ENCODE measurements at places on chromosomes 4 and X.
A peak's percentile ranks its signal among the peaks of the same experiment; 100 is the strongest.

GRCh38 chr4:134499074-134499473, 297.5 kb upstream of the PABPC4L start:
- no peak for DNase-seq

DNA sequence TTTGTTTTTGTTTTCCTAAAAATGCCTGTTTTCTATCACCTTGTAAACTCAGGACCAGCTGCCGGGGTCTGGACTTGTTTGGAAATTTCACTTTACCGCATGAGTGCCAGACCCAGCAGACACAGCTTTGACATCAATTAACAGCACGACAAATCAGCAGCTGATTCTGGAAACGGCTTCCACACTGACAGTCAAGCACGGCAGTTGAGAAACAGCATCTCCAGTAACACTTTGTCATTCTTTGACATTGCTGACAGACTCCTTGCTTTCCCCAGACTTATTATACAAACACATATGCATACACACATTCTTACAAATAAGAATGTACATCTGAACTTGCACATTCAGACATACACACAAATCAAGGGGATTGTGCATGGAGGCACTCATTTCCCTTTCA, 1017.6 kb upstream of the HS3ST1 start:
- DNase-seq: no peak

- DNase-seq: no peak
These were observed 170.0 kb downstream of the RELL1 start for GRCh38 chr4:37516057-37516775.

- no peak for DNase-seq
These were observed 169.0 kb downstream of the ZNF330 start for GRCh38 chr4:141389649-141390048.

- no peak for DNase-seq
These were observed 13.0 kb upstream of the RHOXF2 start for GRCh38 chrX:120145295-120145925.

DNA sequence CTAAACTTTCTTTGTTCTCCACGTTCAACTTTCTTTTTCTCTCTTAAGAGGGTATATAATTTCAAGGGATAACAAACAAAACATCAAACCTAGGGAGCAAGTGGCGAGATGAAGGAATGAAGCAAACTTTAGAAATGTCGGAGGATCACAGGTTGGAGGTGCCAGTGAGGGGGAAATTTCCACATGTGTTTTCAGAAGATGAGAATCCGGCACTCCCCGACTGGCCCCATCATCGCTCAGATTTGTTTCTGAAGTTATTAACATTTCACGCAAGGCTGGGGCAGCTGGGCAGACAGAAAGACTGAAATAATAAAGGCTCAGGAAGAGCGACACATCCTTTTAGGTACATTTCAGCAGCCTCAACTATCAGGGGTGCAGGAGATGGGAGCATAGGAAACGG, 134.9 kb downstream of the SMIM20 start:
- DNase-seq: no peak

- DNase-seq: no peak
These were observed 60.8 kb downstream of the RRAGB start for GRCh38 chrX:55778322-55778721.

- peak; percentile 57 for DNase-seq
These were observed 92.5 kb upstream of the ENPP6 start for GRCh38 chr4:184310171-184310567.

DNA sequence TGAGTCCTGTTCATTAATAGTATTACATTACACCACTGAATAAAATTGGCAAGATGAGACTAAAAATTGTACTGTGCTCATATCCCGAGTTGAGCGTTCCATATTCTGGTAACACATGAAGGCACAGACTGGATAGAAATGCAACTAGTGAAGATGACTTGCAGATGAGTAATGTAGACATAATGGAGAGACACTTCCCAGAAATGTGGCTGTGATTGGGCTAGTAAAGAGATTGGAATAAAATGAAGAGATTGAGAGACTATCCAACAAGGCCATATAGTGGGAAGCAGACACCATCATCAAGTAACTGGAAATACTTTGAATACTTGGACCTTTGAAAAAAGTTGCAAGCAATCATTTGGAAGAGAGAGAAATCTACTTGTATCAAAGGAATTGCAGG, 77.3 kb downstream of the DCAF8L1 start:
- DNase-seq: no peak

DNA sequence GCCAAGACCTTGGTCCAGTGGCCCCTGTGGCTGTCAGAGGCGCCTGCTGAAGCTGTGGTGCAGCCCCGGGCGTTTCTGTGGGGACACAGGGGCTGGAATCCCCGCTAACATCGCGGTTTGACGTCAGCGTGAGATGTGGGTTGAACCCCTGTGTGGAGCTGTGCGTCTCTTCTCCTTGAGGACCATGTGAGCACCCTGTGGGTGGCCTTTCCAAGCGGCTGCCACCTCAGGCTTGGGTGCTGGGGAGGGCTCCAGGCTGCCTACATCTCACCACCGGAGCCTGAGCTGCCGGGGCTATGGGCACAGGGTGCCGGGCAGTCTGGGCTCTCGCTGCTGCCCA, 27.7 kb downstream of the UVSSA start:
- no peak for DNase-seq

GRCh38 chrX:1676866-1677265, 62.0 kb downstream of the ASMT start:
- DNase-seq: no peak

- peak; percentile 33 for DNase-seq
These were observed 333.9 kb upstream of the FSTL5 start for GRCh38 chr4:162497564-162498167.

- no peak for DNase-seq
These were observed 15.1 kb downstream of the RAPGEF2 start for GRCh38 chr4:159117968-159118367.

DNA sequence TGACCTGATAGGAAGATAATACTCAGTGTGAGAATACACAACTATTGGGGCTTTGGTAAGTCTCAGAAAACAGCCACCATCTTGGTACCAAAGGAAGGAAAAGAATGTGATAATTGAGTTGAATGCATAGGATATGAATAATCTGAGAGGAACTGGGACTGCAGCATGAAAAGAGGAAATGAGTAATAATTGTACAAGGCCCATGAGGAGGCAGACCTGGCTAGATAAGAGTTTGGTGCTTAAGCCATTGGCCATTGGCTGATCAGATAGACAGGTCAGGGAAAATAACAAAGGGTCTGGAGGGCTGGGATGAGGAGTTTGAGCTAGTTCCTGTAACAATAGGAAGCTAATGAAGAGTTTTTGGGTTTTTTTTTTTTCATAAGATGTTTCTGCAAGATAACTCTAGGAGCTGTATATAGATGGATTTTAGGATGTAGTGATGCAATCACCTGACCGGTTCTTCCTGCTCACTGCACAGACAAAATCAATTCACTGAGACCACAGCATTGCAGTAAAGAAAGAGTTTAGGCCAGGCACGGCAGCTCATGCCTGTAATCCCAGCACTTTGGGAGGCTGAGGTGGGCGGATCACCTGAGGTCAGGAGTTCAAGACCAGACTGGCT, 5.3 kb upstream of the TRMT2B start:
- peak; percentile 42 for DNase-seq

DNA sequence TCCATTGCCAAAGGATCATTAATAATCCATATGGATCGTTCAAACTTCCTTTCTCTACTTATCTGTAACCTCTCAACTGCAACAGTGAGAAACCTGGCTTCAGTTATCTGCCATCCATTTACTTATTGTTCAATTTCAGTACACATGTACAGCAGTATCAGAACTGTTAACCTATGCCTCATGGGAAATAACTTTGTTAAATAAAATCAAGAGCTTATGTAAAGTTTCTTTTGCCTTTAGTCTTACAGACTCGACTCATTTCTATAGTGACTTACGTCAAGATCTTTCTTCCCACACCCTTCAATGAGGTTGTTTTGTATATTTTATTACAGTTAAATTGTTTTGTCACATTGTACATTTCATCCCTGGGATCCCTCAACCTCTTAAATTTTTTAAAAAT, 11.4 kb downstream of the UBQLN2 start:
- no peak for DNase-seq

- no peak for DNase-seq
These were observed 137.1 kb downstream of the GASK1B start for GRCh38 chr4:158035662-158036195.

DNA sequence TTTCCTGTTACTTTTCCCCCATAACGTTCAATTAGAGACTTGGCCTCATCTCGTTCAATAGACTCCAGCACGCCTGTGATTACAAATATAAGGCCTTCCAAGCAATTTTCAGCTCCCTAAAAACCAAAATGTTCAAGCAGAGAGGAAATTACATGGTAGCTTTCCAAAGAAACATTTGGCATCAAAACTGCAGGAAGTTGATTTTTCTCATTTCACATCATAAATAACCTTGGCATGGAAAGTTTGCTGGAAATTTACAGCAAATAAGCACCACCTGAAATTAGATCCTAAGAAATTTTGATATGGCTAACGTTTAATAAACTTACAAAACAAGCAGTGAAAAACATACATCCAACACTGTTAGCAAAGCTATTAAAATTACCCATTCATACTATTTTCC, 53.3 kb downstream of the RFC1 start:
- no peak for DNase-seq

- DNase-seq: no peak
These were observed 73.0 kb upstream of the HPGD start for GRCh38 chr4:174595141-174595929.

- no peak for DNase-seq
These were observed 16.6 kb upstream of the PRDM8 start for GRCh38 chr4:80180743-80181142.

GRCh38 chr4:17688011-17688441, 73.6 kb downstream of the MED28 start:
- peak; percentile 2 for DNase-seq

DNA sequence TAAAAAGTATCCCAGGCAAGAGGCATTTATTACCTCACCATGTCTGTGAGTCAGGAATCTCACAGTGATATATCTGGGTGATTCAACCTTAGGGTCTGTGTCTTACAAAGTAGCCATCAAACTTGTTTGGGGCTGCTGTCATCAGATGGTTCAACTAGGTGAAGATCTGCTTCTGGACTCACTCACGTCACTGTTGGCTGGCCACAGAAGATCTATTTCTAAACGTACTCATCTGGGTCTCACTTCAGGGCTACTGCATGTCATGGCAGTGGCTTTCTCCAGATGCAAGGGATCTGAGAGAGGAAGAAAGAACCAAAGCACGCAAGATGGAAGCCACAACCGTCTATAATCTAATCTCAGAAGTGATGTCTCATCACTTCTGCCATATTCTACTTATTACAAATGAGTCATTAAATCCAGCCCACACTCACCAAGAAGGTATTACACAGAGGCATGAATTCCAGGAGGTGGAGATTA, 267.8 kb upstream of the ANKRD50 start:
- DNase-seq: no peak

- DNase-seq: no peak
These were observed 48.8 kb upstream of the AFAP1 start for GRCh38 chr4:7988437-7988836.

DNA sequence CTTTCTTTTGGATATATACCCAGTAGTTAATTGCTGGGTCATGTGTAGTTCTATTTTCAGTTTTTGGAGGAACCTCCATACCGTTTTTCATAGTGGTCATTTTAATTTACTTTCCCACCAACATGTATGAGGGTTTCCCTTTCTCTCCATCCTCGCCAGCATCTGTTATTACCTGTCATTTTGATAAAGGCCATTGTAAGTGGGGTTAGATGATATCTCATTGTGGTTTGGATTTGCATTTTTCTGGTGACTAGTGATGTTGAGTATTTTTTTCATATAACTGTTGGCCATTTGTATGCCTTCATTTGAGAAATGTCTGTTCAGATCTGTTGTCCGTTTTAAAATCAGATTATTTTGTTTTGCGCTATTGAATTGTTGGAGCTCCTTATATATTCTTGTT, 28.8 kb upstream of the CXCL2 start:
- no peak for DNase-seq

GRCh38 chr4:7593646-7594412, 159.1 kb upstream of the PSAPL1 start:
- DNase-seq: no peak

GRCh38 chr4:91076147-91076546, 949.0 kb downstream of the CCSER1 start:
- DNase-seq: no peak

- DNase-seq: no peak
These were observed 3.7 kb upstream of the TEX13D start for GRCh38 chrX:124328765-124329164.

DNA sequence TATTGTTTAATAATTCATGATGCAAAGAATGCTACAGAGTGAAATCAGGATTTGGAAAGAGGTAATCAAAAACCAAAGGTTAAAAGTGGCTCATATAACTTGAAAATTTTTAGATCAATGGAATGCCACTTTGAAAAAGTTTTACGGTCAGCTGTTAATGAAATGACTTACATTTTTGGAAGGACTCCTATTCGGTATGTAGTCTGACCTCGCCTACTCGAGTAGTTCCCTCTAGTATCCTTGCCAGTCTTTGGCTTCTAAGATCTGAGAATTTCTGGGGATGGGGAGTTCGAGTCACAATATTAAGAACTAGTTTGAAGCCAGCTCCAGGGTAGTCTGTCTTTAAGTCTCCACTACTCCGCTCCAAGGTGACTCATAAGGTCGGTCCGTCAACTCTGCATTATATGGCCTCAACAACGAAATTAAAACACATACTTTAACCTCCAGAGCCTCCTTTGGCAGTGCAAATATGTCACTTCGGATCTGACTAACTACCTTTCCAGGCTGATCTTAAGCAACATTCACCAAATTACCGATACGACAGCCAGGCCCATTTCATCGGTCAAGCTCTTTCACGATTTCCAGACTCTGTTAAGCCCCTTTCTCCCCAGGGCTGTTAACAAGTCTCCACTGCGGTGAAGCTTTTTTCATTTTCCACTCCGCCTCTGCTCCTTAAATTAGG, 733 bp upstream of the NAA15 start:
- DNase-seq: no peak

GRCh38 chr4:79049840-79050540, 110.8 kb upstream of the PAQR3 start:
- no peak for DNase-seq

DNA sequence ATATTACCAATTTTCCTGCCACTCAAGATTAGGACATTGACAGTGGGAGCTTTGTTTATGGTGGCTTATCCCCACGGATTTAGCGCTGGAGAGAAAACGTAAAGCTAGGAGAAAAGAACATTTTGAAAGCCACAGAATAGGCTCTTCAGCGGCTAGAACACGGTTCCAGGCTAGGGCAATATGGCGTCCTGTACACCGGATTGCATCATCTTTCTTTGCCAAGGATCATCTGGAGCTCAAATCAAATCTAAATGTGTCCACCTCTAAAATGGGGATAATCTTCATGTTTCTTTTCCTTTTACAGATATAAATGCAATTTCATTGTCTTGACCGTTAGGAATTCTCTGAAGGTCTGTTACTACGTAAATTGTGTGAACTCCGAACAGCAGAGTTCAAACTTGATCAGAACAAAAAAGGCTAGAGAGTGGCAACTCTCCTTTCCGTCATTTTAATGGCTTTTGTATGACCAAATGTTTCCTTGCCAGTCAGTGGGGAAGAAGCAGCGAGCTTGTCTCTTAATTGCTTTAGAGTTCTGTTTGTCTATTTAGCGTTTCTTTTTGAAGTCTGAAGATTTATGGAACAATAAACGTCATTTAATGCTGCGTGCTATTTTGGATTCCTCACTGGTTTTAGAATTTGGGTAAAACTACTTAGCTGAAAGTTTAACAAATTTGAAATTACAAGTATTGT, 2.6 kb upstream of the WWC2 start:
- no peak for DNase-seq

Measured in GM10248 (cell line).